Activated naive CD8-positive, alpha-beta T cell treated with anti-CD3 and anti-CD28 coated beads for 36 hours (primary cell): ENCODE measurements at places on chromosomes 6 and 20. TPM values are rescaled to one million over a fixed set of nuclear protein-coding genes. Genes with fewer than 3 reads are reported as not detected.
A peak's percentile ranks its signal among the peaks of the same experiment; 100 is the strongest.

DNA sequence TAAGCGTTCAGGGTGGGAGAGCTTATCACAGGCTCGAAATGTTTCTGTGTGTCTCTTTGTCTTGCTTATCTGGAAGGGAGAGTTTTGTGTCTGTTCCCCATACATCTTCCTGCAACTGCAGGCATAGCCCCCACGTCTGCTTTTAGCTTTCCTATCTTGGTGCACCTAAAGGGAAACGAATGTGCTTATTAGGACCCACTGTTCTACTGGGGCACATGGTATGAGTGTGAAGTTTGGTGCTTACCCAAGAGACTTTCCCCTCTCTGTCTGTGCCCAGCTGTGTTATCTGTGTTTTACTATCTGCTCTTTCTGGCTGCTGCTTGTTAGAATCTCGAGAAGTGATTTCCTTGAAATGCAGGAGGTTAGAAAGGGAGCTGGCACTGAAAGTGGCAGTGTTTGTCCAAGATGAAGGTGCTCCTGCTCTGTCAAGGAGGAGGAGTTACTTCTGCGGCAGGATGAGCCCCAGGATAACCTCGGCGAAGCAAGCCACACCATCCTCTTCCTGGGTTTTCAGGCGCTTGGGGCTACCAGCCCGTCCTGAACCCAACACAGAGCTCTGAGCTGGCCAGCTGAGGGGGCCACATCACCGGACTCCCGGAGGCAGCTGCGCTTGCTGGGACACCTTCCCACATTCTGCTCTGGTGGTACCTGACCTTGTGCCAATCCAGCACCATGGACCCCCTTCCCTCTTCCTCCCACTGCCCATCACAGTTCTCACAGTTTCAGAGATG is 23.4 kb downstream of the DYNLT1 start:
- H3K36me3 ChIP-seq = peaks cover 29% of the 10 kb centered on the region
- no peak for DNase-seq
- no peaks in the 10 kb centered on the region for H3K27me3 ChIP-seq
- H3K4me1 ChIP-seq = peaks cover 5% of the 10 kb centered on the region

- H3K27me3 ChIP-seq = peaks cover 3% of the 10 kb centered on the region
- no peak overlapping the region for H3K4me3 ChIP-seq
- DNase-seq = no peak
- H3K4me1 ChIP-seq = peaks cover 10% of the 10 kb centered on the region
- no peaks in the 10 kb centered on the region for H3K36me3 ChIP-seq
- no peak overlapping the region for H3K27ac ChIP-seq
Measured at GRCh38 chr20:43988867-43989266, 74.2 kb downstream of the TOX2 start.

CD40 gene
- total RNA-seq = 4.6 TPM

- H3K27me3 ChIP-seq = no peaks in the 10 kb centered on the region
- no peak for DNase-seq
- H3K4me1 ChIP-seq = peaks cover 42% of the 10 kb centered on the region
- H3K4me3 ChIP-seq = no peak overlapping the region
Measured at GRCh38 chr6:25415274-25415673, 136.1 kb downstream of the CARMIL1 start.

BNIP5 gene
- total RNA-seq = not detected

E2F1 gene
- total RNA-seq = 79.6 TPM

DNA sequence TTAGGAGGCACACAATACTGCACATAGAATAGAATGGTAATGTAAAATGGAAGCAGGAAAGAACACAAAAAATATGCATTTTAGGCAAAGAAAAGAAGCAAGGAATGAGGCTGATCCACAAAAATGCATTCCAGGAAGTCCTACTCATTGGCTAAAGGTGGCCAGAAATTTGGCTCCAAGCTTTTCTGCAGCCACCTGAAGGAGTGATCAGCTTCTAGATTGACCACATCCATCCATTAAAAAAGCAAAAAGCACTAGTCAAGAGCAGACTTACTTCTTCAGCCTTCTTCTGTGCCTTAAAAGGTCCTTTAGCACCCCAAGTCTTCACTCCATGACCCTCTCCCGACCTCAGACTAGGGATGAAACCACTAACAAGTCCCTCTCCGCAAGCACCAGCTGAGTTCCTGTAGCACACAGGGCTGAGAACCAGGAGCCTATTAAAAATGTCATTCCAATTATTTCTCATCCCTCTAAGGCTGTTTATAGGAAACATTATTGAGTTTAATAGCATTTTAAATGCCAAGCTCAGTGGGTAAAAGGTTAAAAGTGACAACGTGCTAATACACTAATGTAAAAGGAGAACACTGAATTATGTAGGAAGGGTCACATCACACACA is 36.5 kb downstream of the TRAM2 start:
- peaks cover 29% of the 10 kb centered on the region for H3K4me1 ChIP-seq
- DNase-seq = no peak
- peaks cover 2% of the 10 kb centered on the region for H3K36me3 ChIP-seq
- no peak overlapping the region for H3K4me3 ChIP-seq

DNA sequence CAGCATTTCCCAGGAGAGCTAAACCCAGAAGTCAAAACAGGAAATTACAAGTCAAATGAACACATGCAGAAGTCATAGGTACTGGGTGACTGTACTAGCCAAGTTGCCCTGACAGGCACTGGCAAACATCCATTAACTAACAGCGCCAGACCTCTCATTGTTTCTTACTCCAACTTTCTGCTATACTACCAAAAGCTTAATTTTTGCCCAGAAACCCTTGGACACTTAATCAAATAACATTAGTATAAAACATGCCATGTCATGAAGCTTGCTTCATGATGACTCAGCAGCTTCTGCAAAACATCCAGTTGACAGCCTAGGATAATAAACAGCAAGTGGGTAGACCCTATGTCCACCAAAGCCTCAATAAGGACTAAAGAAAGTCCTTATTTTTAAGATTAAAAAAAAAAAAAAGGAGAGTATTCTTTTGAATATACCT is 3.5 kb downstream of the NUP153 start:
- peaks cover 46% of the 10 kb centered on the region for H3K4me1 ChIP-seq
- H3K4me3 ChIP-seq = peak overlapping the region; percentile 81
- peaks cover 5% of the 10 kb centered on the region for H3K27me3 ChIP-seq
- DNase-seq = no peak

CST9L gene
- not detected for total RNA-seq

GRCh38 chr6:145015739-145016558 is 719.4 kb downstream of the EPM2A start:
- no peak overlapping the region for H3K27ac ChIP-seq
- H3K27me3 ChIP-seq = peaks cover 13% of the 10 kb centered on the region
- DNase-seq = peak; percentile 30
- H3K36me3 ChIP-seq = no peaks in the 10 kb centered on the region
- H3K4me1 ChIP-seq = peaks cover 6% of the 10 kb centered on the region

- H3K27ac ChIP-seq = no peak overlapping the region
- no peaks in the 10 kb centered on the region for H3K4me1 ChIP-seq
- DNase-seq = no peak
- H3K27me3 ChIP-seq = no peaks in the 10 kb centered on the region
- no peak overlapping the region for H3K4me3 ChIP-seq
Measured at GRCh38 chr6:66199171-66199570, 492.1 kb upstream of the EYS start.

DNA sequence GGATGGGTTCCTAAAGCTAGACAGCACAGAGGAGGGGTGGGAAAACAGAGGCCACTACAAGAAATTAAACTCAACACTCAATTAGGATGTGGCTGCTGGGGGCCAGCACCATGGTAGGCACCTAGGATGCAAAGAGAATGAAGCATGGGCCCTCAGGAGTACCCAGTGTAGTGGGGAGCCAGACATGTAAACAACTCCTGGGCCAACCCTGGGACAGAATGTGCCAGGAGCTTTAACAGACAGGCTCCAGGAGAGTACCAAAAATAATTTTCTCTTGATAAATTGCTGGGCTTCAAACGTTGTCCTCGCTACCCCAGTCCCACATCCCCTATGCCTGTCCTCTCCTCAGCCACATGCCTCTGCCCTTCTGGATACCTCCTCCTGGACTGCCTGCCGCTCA is 1.7 kb downstream of the TMEM151B start:
- no peak overlapping the region for H3K4me3 ChIP-seq
- no peak for DNase-seq
- peaks cover 62% of the 10 kb centered on the region for H3K27me3 ChIP-seq
- H3K36me3 ChIP-seq = no peaks in the 10 kb centered on the region

GRCh38 chr6:54076159-54076789 is 35.0 kb upstream of the MLIP start:
- no peak overlapping the region for H3K4me3 ChIP-seq
- no peak overlapping the region for H3K27ac ChIP-seq
- peaks cover 8% of the 10 kb centered on the region for H3K27me3 ChIP-seq
- H3K4me1 ChIP-seq = no peaks in the 10 kb centered on the region
- DNase-seq = no peak

DNA sequence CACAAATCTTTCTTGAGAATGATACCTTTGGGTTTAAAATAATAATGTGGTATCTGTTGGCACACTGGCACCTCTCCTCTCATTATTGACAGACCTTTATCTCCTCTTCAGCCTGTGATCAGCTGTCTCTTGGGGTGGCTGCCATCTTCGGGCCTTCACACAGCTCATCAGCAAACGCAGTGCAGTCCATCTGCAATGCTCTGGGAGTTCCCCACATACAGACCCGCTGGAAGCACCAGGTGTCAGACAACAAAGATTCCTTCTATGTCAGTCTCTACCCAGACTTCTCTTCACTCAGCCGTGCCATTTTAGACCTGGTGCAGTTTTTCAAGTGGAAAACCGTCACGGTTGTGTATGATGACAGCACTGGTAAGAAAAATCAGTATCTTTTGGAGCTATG is 232.8 kb downstream of the GRIK2 start:
- H3K4me1 ChIP-seq = no peaks in the 10 kb centered on the region
- no peak for DNase-seq
- no peak overlapping the region for H3K27ac ChIP-seq
- no peaks in the 10 kb centered on the region for H3K27me3 ChIP-seq
- no peaks in the 10 kb centered on the region for H3K36me3 ChIP-seq

- H3K4me3 ChIP-seq = no peak overlapping the region
- H3K36me3 ChIP-seq = no peaks in the 10 kb centered on the region
- no peak for DNase-seq
Measured at GRCh38 chr6:134622382-134623173, 304.7 kb upstream of the SGK1 start.

DNA sequence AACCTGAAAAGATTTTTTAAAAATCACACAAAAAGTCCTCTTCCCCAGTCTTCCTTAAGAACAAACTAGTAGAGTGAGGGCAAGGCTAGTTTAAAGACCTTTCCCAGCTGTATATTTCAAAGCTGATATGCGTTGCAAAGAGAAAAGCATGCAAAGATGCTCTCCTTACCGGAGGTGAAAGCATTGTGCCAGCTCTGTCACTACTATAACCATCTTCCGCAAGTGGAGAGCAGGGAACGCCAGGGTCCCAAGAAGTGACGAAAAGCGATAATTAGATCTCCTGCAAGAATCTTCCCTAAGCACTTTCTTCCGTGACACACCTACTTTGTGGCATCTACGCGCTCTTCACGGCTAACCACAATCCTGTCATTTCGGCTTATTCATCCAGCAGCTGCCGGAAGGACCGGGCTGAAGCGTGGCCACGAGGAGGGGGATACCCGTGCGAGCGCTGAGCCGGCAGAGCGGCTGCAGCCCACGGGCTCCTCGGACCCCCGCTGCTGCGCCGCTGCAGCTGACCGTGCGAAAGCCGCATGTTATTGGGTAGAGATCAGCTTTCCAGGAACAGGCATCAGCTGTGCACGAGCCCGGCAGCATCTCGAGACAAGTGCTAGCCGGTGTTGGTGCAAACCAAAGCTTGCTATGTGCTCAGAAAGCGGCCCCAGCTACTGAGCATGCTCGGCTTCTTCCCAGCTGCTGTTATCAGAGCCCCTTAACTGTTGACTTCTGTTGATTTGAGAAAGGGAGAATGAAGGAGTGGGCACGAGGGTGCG is 57.2 kb upstream of the ARHGAP18 start:
- peak; percentile 75 for DNase-seq
- H3K4me1 ChIP-seq = peaks cover 9% of the 10 kb centered on the region
- H3K27me3 ChIP-seq = peaks cover 28% of the 10 kb centered on the region
- H3K27ac ChIP-seq = peak overlapping the region; percentile 21
- peak overlapping the region; percentile 77 for H3K4me3 ChIP-seq
- no peaks in the 10 kb centered on the region for H3K36me3 ChIP-seq

- H3K4me3 ChIP-seq = no peak overlapping the region
- H3K27me3 ChIP-seq = no peaks in the 10 kb centered on the region
- peaks cover 19% of the 10 kb centered on the region for H3K36me3 ChIP-seq
- H3K4me1 ChIP-seq = peaks cover 39% of the 10 kb centered on the region
Measured at GRCh38 chr20:35768731-35769664, 2.8 kb upstream of the PHF20 start.

DNA sequence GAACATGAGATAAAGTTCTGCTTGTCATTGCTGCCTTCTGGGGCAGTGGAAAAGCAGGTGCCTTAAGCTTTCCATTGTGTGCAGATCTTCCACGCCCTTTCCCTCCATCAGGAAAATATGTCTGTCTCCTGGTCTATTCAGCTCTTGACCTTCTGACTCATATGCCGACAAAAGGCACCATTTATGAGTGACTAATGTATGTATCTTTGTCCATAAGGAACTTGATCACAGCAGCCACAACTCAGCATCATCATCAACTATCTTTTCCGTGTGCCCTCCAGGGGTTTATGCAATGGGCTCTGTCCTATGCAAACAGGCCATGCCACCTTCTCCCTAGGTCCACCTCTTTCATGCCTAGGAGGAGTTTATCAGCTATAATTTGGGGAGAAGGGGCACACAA is 102.7 kb upstream of the QKI start:
- peaks cover 2% of the 10 kb centered on the region for H3K4me1 ChIP-seq
- H3K27ac ChIP-seq = no peak overlapping the region
- DNase-seq = no peak
- H3K27me3 ChIP-seq = peaks cover 8% of the 10 kb centered on the region
- no peak overlapping the region for H3K4me3 ChIP-seq

- no peak overlapping the region for H3K27ac ChIP-seq
- peaks cover 5% of the 10 kb centered on the region for H3K4me1 ChIP-seq
- H3K27me3 ChIP-seq = peaks cover 4% of the 10 kb centered on the region
- DNase-seq = no peak
Measured at GRCh38 chr6:2695454-2696095, 55.1 kb downstream of the MYLK4 start.

VWA7 gene
- total RNA-seq = 1.6 TPM

DNA sequence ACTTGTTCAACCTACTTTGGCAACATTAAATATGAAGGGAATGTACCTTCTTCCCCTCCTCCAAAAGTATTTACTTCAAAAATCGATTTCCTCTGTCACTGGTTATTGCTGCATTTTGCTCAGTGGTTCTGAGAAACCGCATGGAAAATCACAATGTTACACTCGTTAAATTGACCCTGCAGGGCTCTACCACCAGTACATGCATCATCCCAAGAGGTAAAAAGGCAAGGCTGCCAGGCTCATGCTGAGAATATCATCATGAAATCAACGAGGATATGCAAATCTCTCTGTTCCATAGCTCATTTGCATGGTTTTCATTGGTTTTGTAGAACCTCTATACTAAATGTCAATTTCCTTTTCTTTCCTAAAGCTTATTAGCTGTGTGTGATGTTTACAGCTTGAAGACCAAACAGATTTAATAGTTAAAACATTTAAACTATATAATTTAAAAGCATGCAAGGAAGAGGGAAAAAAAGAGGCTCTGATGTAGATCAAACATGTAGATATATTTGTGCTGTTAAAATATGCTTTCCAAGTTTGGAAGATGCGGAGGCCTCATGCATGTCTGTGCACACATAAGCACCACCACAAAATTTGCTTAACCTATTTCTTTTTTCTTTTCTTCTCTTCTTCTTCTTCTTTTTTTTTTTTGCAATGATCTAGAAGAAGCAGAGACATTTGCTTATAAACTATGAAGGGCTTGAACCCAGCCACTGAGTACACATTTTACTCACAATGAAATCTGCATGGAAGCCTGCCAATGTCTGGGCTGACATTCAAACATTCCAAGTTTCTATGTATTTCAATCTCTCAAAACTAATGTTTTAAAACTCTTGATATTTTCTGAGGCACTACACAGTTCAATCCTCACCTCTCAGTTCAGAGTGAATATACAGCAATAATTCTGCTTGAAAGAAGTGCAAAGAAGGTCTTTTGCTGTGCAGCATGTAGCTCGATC is 194.0 kb downstream of the GMPR start:
- H3K27me3 ChIP-seq = no peaks in the 10 kb centered on the region
- peaks cover 32% of the 10 kb centered on the region for H3K4me1 ChIP-seq
- no peak overlapping the region for H3K4me3 ChIP-seq
- no peak for DNase-seq
